ENCODE measurements at places on chromosomes 7 and 10.

DNA sequence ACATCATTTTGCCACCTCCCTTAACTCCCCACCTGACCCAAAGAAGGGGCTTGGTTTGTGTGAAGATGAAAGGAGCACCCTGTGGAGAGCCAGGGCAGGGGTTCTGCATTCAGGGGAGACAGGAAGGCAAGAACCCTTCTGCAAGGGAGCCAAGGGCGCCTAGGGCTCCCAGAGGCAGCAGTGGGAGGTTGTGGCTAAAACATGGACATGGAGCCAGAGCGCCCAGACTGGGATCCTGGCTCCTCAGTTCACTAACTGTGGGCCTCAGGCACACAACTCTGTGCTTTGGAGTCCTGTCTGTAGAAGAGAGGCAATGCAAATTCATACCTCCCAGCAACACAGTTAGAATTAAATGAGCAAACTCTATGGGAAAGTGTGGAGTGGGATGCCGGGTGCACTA, 123.1 kb upstream of the MACROH2A2 start:
- DNase-seq, result no peak

- DNase-seq, result no peak
These were observed 26.7 kb upstream of the CD36 start for GRCh38 chr7:80611779-80612178.

GRCh38 chr10:51932530-51932929, 233.1 kb upstream of the CSTF2T start:
- no peak for DNase-seq

DNA sequence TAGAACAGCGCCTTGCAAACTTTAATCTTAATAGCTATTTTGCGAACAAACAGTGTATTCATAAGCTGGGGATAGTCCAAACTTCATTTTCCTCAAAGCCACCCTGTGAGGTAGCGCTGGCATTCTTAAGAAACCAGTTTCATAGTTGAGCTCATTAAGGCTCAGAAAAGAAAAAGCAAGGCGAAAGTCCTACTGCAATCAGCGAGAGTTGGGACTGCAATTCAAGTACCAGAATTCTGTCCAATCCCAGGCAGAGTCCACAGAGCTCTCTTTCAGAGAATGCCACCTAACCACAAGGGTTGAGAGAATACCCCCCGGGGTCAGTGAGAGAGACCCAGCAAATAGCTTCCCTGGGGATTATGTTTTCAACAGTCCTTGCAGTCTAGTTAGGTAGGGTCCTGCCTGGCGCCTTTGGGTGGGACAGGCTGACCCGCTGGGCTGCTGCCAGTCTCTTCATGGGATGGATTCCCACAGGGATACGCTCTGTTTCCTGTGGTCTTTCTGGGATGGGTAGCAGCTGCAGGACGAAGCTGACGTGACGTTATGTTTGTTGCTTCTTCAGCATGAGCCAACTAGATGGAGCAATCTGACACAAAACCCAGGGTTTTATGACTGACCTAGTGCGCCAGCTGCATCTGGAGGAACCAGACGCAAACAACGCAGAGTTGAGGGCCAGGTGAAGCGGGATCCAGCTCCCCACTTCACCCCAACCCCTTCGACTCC, 16.0 kb downstream of the BMPER start:
- DNase-seq, result no peak

DNA sequence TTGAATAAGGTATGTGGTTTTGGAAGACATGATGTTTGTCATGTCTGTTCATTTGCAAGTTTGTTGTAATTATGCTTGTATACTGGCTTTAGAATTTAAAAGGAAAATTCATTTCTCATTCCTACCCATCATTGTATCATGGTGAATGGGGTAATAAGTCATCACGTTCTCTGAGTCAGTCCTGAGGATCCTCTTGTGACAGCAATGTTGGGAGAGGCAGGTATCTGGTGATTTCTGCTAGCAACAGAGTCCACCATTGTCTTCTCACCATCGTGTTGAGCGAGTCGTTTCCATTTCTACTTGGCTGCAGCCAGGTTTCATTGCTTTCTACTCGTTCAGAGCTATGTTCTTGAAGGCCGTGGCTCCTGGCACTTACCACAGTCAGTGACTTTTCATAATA, 16.3 kb downstream of the CUL1 start:
- DNase-seq, result no peak

- no peak for DNase-seq
These were observed 290.9 kb upstream of the ZMIZ1 start for GRCh38 chr10:78777867-78778266.

DNA sequence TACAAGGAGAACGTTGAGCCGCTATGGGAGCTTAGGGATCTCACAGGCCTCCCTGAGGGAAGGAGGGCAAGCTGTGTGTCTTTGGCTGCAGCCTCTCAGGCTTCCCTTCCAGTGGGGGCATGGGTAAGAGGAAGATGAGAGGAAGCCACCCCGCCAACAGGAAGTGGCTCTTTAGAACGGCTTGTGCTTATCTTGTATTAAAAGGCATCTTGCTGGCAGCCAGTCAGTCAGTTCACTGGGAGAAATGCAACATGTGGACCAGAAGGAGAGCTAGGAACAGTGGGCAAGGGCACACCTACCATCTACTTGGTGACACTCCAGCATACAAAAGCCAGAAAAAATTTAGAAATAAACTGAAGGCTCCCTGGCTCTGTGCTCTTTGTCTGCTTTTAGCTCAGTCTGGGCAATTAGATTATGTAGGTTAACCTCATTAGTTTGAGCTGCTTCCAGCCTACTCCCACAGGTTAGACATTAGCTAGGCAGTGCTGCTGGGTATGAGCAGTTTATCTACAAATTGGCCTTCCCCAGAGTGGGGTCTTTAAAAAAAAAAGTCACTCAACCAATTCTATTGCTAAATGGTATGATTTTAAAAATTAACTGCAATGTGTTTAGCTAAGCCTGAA, 595.9 kb downstream of the KCNMA1 start:
- no peak for DNase-seq

GRCh38 chr7:105524840-105525239, 2.8 kb upstream of the PUS7 start:
- DNase-seq, result no peak

DNA sequence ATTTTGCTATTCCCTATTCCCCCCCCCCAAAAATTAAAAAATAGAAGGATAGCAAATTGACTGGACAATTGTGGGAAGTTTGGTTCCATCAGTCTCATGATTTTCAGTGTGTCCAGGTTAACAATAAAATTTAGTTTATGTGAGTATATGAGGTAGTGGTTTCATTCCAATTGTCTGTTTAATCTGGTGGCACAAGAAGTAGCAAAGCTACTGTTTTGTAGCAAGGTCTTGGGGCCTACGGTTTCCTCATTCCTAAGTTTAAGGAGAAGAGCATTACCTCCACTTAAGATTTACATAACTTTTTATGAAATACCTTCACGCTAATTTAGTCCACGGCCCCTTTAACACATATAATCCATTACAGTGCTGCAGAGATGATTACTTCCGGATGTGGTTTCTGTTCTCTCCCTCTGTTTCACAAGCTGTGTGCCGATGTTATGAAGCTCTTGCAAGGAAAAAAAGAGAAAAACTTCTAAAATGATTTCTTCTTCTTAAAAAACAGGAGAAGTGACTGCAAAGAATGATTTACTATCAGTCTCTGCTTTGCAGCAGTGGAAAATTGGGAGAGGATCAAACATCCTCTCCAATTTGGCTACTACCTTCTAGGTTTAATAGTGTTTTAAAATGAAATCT, 32.7 kb upstream of the NPVF start:
- DNase-seq, result peak; percentile 79

- DNase-seq, result no peak
These were observed 9.3 kb downstream of the ATG9B start for GRCh38 chr7:151014950-151015349.

GRCh38 chr7:105637755-105638154, 56.5 kb upstream of the EFCAB10 start:
- no peak for DNase-seq

DNA sequence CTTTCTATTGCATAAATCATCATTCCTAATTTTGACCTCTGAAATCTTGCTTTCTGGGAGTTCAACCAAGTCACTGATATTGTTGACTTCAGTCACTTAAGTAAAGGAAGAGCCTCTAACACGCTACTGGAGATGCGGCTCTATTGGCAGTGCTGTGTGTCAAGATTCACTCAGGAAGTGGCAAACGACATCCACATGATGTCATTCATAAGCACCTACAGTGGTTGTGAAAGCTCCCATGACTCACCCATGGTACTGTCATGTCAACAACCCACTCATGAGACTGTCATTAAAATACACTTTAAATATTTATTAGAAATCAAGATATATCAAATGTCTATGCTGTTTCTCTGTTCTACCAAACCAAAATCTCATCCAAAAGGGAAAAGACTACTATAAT, 52.5 kb upstream of the LHFPL3 start:
- no peak for DNase-seq

DNA sequence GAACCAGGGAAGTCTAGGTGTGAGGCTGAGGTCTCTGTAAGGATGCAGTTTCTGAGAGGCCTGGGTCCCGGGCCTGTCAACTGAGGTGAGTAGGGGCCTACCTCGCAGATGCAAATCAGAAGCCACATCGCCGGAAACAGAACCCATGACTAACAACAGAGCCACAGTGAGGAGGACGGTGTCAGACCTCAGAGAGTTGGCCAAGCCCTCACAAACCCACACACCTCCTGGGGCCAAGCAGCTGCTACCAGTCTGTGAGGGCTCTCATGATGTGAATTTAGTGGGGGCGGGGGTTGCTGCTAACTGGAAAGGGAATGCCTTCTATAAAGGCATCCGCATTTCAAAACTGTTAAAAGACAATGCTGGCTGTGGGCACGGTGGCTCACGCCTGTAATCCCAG, 103.0 kb downstream of the COBL start:
- DNase-seq, result no peak

- DNase-seq, result no peak
These were observed 329 bp downstream of the NOLC1 start for GRCh38 chr10:102152545-102152890.

DNA sequence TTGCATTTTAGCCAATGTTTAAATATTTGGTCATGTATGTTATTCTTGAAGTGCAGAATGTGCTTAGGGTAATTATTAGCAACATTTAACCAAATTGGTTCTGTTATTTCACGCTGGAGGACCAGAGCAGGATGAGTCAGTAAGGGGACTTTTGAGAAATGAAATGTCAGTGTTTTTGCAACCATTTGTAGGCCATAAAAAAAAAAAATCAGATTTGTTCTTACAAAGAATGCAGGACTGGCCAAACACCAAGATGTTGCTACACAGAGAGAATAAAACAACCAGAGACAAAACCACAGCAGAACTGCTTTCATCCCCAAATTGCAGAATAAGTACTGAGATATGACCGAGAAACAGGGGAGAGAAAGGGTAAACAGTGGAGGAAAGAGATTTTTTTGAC, 62.1 kb downstream of the TPST1 start:
- no peak for DNase-seq

- DNase-seq, result no peak
These were observed 92.8 kb downstream of the ST7 start for GRCh38 chr7:117045927-117046710.

GRCh38 chr7:111312966-111313365, 222.0 kb downstream of the LRRN3 start:
- no peak for DNase-seq

DNA sequence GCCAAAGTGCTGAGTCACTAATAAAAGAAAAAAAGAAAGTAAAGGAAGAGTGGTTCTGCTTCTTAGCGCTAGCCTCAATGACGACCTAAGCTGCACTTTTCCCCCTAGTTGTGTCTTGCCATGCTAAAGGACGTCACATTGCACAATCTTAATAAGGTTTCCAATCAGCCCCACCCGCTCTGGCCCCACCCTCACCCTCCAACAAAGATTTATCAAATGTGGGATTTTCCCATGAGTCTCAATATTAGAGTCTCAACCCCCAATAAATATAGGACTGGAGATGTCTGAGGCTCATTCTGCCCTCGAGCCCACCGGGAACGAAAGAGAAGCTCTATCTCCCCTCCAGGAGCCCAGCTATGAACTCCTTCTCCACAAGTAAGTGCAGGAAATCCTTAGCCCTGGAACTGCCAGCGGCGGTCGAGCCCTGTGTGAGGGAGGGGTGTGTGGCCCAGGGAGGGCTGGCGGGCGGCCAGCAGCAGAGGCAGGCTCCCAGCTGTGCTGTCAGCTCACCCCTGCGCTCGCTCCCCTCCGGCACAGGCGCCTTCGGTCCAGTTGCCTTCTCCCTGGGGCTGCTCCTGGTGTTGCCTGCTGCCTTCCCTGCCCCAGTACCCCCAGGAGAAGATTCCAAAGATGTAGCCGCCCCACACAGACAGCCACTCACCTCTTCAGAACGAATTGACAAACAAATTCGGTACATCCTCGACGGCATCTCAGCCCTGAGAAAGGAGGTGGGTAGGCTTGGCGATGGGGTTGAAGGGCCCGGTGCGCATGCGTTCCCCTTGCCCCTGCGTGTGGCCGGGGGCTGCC, at the start of gene IL6:
Gene IL6 (plus strand): TSS at position 294 of the 807 bp plus-strand sequence. CDS start 63 bp downstream, at position 357.
- DNase-seq, result peak; percentile 23

GRCh38 chr10:123906296-123906695, 14.7 kb upstream of the CPXM2 start:
- no peak for DNase-seq
